ENCODE measurements at places on chromosomes 16 and 17.

- no peak for DNase-seq
Measured at GRCh38 chr17:81923302-81924260, 4.0 kb downstream of the MAFG start.

DNA sequence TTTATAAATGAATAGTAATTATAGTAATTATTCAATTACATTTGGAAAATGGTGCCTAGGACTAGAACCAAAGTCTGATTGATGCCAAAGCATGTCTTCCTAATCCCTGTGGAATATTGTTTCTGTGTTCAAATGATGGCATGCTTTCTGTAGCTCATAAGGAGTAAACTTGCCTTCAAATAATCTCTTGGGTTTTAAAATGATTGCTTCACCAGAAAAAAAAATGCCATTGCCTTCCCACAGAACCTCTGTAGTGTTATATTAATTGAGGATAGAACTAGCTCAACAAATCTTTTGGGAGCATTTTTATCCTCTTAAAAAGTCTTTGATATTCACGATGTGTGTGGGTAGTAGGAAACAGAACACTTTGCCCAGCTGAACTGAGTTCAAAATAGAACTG, 7.7 kb upstream of the TMEM100 start:
- no peak for DNase-seq

DNA sequence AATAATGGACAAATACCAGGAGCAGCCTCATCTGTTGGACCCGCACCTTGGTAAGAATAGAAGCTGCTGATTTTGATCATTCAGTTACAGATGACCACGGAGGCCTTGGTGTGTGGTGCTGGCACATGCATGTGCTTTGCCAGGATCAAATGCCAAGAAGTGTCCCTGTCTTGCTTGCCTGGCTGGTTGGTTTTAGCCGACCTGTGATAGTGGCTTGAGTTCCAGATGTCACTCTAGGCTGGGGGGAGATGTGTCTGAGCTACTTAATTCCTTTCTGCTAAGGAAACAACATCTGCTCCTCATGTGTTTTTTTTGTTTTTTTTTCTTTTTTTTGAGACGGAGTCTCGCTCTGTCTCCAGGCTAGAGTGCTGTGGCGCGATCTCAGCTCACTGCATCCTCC, 4.3 kb downstream of the TBCD start:
- DNase-seq: no peak

DNA sequence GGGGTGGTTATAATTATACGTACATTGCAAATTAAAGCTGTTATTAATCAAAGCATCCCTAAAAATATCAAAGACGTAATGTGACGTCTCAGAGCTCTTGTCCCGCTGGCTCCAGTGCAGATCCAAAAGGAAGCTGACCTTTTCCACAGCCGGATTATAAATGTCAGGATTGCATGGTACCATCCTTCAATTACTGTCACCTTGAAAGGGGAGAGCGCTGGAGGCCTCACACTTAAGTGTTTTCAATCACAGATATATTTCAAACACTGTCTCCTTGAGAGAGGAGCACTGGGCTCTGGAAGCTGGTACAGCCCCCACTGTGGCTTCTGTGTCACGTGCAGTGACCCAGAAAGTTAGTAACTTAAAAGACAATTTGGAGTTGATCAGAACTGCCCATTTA, 94.2 kb downstream of the AIPL1 start:
- no peak for DNase-seq

GRCh38 chr17:74001145-74001544, 202.3 kb upstream of the RPL38 start:
- DNase-seq: no peak

GRCh38 chr17:40122999-40123810, 1.4 kb downstream of the MSL1 start:
- DNase-seq: no peak

DNA sequence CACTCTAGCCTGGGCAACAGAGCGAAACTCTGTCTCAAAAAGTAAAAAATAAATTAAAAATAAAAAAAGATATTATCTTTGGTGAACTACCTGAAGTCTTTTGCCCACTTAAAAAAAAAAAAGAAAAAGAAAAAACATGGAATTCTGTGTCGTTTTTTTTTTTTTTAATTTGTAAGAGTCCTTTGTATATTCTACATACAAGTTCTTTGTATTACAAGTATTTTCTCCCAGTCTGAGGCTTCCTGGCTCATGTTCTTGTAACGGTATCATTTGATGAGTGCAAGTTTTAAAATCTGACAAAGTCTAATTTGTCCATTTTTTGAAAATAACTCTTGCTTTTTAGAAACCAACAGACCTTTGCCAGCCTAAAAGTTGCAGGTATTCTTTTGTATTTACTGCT, 12.2 kb upstream of the CBX2 start:
- DNase-seq: no peak

DNA sequence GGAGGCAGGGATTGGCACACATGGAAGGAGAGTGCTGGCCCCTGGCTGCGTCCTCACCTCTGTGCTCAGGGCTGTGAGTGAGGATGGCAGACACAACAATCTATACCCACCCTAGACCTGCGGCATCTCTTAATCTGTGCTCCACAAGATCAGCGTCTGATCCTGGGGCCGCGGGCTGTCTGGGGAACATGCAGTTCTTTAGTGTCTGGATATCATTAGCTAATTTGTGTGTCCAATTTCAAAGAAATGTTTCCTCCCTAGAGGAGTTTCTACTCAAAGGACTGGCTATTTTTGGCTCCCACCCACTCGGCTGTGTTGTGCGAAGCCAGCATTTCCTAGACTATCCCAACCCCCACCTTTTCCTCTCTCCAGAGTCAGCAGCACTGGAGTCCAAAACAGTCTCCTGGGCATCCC, 93.8 kb downstream of the GRIN2A start:
- no peak for DNase-seq

- DNase-seq: no peak
Measured at GRCh38 chr17:17545031-17545820, 46.3 kb downstream of the PEMT start.

- DNase-seq: no peak
Measured at GRCh38 chr17:72705905-72706395, 386.5 kb downstream of the SLC39A11 start.

DNA sequence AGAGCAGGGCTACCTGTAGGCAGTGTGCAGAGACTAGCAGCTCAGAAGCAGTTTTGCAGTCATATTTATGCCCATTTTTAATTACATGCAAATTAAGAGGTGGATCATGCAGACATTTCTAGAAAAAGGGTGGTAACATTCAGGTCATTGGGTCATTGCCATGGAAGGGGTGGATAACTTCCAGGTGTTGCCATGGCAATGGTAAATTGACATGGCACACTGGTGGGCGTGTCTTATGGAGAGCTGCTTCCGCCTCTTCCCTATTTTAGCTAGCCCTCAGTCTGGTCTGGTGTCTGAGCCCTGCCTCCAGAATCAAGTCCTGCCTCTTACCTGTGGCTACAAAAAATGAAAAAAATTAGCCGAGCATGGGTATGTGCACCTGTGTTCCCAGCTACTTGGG, 2.8 kb upstream of the DNAI2 start:
- DNase-seq: no peak

DNA sequence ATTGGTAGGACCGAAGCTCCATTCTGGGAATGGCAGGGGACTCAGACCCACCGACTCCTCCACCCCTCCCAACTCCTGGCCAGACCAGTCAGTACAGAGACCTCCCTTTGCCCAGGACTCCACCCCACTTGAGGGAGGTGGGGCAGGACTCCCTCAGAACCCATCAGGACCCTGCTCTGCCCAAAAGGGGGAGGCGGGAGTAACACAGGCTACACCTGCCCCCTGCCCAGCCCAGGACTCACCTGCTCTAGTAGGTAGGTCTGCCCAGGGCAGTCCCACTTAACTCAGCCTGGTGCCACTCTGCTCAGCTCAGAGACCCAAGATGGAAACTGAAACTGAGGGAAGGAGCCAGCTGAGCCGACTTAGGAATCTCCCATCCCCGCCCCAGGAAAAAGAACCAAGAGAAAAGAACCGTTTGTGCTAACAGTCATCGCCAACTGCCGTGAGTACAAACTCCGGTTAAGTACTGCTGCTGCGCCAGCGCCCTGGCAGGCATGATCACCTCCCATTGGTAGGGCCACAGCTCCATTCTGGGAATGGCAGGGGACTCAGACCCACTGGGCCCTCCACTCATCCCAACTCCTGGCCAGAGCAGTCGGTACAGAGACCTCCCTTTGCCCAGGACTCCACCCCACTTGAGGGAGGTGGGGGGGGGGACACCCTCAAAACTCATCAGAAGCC, 503 bp downstream of the DHX58 start:
- DNase-seq: no peak

GRCh38 chr17:17446666-17447155, 30.1 kb upstream of the MED9 start:
- DNase-seq: no peak

GRCh38 chr16:22425036-22425801, 50.8 kb upstream of the CDR2 start:
- DNase-seq: no peak

GRCh38 chr16:81276323-81276722, 37.8 kb downstream of the BCO1 start:
- no peak for DNase-seq
